ENCODE measurements at places on chromosomes 5 and 9.

DNA sequence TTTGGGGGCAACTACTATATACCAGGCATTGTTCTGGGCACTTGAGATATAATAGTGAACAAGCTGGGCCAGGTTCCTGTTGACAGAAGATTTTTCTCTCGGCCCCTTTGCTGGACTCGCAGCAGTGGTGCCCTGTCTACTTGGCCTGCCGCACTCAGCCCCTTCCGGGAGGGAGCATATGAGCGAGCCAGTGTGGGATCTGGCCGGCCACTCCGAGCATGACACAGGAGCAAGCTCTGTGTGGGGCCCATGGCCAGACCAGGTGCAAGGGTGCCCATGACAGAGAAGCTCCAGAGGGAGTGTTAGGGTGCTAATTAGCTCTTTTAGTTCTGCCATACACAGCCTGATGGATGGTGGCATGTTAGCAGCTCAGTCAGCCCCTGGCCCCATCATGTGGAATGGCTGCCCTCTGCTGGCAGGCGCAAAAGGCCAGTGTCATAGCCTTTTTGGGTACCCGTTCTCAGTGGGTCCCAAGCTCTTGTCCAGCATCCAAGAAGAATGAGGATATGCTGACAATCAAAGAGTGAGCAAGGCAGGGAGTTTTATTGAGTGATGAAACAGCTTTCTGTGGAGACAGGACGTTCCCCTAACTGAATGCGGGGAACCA is 9.3 kb upstream of the KIF4B start:
- DNase-seq = peak; percentile 51

GRCh38 chr5:4857761-4858160 is 282.4 kb upstream of the ADAMTS16 start:
- DNase-seq = no peak

DNA sequence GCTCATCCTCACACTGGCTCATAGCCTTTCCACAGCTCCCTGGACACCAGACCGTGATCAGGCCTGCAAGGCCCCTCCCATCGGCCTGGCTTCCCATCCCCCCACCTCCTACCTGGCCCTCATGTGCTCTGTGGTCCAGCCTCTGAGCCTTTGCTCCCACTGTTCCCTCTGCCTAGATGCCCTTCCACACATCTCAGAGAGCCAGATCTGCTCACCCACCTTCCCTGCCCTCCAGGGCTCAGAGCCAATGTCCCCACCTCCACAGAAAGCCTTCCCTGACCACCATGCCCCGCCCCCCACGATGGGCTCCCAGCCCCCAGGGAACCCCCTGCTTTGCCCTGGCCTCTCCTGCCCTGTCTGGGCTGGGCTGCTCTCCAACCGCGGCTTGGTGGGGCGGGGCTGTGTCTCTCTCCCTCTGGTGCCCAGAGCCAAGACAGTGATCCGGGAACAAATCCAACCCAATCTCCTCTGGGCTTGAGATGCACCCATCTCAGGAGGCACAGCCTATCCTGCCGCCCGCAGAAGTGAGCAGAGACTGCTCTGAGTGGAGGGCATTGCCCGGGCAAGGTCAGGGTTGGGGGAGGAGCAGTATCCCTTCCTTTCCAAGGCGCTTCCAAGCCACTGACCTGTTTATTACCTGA is 1.6 kb downstream of the NINJ1 start:
- DNase-seq = no peak

GRCh38 chr5:101904736-101905135 is 391.3 kb downstream of the SLCO4C1 start:
- no peak for DNase-seq

DNA sequence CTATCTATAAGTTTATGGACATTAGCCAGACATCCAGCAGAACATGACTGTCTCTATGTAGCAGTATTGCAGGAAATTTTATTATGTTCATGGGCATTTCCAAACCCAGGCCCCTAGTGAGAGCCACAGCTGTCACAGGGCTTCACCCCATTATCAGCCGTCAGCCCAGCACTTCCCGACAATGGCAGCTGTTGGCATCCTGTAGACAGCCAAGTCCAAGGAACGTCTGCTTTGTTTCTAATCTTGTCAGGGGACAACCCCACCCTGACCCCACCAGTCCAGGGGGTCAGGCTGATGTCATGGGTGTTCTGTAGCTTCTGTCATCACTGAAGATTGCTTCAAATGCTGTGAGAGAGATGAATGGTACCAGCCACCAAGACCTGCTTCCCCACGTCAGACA is 565.3 kb upstream of the BRINP1 start:
- no peak for DNase-seq

DNA sequence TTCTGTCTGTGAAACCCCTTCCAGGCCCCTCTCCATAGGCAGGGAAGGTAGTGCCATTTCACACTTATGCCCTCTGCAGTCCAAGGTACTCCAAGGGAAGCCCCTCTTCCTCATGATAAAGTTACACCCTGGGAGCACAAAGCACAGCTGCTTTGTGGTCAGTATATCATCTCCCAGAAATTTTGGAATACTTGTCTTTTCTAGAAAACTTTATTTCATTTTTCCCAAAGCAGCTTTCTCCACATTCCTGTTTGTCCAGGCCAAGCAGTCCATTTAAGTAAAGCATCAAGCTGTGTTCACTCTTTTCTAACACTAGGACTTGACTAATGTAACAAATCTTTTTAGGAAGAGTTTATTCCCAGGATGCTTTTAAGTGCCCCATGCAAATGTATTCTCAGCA is 371.8 kb upstream of the RGMB start:
- no peak for DNase-seq
